ENCODE measurements at places on chromosomes 7 and 10. TPM values are rescaled to one million over a fixed set of nuclear protein-coding genes. Genes with fewer than 3 reads are reported as not detected.
A peak's percentile ranks its signal among the peaks of the same experiment; 100 is the strongest.

The TMEM26 gene
- total RNA-seq: not detected

The PARG gene
- 41.3 TPM for total RNA-seq

The IFT22 gene
- 9.8 TPM for total RNA-seq

The PVRIG gene
- 66.6 TPM for total RNA-seq

The MYL10 gene
- total RNA-seq: not detected

GRCh38 chr10:87844837-87845623 lies 18.3 kb downstream of the KLLN start:
- H3K36me3 ChIP-seq: peaks cover 3% of the 10 kb centered on the region
- no peak overlapping the region for H3K27ac ChIP-seq
- H3K4me1 ChIP-seq: peaks cover 10% of the 10 kb centered on the region
- DNase-seq: no peak
- H3K27me3 ChIP-seq: peaks cover 7% of the 10 kb centered on the region

GRCh38 chr10:50874723-50875122 lies 10.7 kb downstream of the A1CF start:
- peaks cover 8% of the 10 kb centered on the region for H3K27me3 ChIP-seq
- H3K27ac ChIP-seq: no peak overlapping the region
- no peaks in the 10 kb centered on the region for H3K4me1 ChIP-seq
- H3K4me3 ChIP-seq: no peak overlapping the region
- no peak for DNase-seq

DNA sequence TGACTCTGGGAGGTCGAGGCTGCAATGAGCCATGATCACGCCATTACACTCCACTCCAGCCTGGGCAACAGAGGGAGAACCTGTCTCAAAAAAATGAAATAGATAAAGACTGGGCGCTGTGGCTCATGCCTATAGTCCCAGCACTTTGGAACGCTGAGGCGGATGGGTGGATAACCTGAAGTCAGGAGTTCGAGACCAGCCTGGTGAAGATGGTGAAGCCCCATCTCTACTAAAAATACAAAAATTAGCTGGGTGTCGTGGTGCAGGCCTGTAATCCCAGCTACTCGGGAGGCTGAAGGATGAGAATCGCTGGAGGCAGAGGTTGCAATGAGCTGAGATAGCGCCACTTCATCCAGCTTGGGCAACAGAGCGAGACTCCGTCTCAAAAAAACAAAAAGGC lies 1.1 kb upstream of the DDX21 start:
- peaks cover 31% of the 10 kb centered on the region for H3K4me1 ChIP-seq
- H3K27me3 ChIP-seq: no peaks in the 10 kb centered on the region
- peak overlapping the region; percentile 65 for H3K4me3 ChIP-seq

- H3K36me3 ChIP-seq: no peaks in the 10 kb centered on the region
- H3K4me3 ChIP-seq: no peak overlapping the region
- H3K27ac ChIP-seq: no peak overlapping the region
- H3K27me3 ChIP-seq: no peaks in the 10 kb centered on the region
- DNase-seq: no peak
Measured at GRCh38 chr7:11261470-11261869, 287.8 kb downstream of the PHF14 start.

DNA sequence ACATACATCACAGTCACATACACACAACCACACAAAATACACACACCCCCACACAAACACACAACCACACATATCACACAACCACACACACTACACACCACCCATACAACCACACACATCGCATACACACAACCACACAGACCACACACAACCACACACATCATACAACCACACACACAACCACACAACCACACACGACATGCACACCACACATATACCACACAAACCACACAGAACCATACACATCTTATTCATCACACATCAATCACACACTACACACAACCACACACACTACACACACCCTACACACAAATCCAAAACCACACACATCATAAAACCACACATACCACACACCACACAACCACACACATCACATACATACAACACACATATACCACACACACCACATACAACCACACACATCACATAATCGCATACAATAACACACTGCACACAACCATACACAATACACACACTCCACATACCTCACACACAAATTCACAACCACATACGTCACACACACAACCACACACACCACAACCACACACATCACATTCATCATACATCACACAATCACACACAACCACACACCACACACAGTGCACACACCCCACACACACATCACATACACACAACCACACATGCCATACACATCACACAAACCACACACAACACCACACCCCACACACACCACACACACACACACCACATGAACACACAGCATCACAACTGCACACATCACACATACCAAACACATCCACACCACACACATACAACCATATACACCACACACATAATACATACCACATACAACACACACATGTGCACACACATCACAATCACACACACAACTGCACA lies 30.4 kb downstream of the GPRIN2 start:
- H3K27ac ChIP-seq: no peak overlapping the region
- H3K4me3 ChIP-seq: no peak overlapping the region
- H3K27me3 ChIP-seq: no peaks in the 10 kb centered on the region
- no peaks in the 10 kb centered on the region for H3K36me3 ChIP-seq
- no peaks in the 10 kb centered on the region for H3K4me1 ChIP-seq

GRCh38 chr7:109835577-109835976 lies 1255.3 kb upstream of the LRRN3 start:
- H3K27ac ChIP-seq: no peak overlapping the region
- H3K4me3 ChIP-seq: no peak overlapping the region
- H3K4me1 ChIP-seq: no peaks in the 10 kb centered on the region
- no peak for DNase-seq

- H3K36me3 ChIP-seq: no peaks in the 10 kb centered on the region
- no peak overlapping the region for H3K27ac ChIP-seq
- DNase-seq: no peak
- no peak overlapping the region for H3K4me3 ChIP-seq
- H3K27me3 ChIP-seq: no peaks in the 10 kb centered on the region
Measured at GRCh38 chr7:23237000-23237399, 9.6 kb upstream of the GPNMB start.

GRCh38 chr10:4846775-4847174 lies 20.8 kb downstream of the AKR1E2 start:
- peaks cover 5% of the 10 kb centered on the region for H3K36me3 ChIP-seq
- DNase-seq: no peak
- peaks cover 15% of the 10 kb centered on the region for H3K4me1 ChIP-seq
- H3K27ac ChIP-seq: no peak overlapping the region
- H3K27me3 ChIP-seq: no peaks in the 10 kb centered on the region

Measured in activated CD4-positive, alpha-beta T cell treated with anti-CD3 and anti-CD28 coated beads, Interleukin-2, amount 10 ng/mL, durations not matched to agents 7 days and 5 days (primary cell).